ENCODE measurements at places on chromosomes 16 and 17.

- no peak for DNase-seq
Observed at GRCh38 chr16:5025171-5025632, 8.5 kb downstream of the NAGPA start.

DNA sequence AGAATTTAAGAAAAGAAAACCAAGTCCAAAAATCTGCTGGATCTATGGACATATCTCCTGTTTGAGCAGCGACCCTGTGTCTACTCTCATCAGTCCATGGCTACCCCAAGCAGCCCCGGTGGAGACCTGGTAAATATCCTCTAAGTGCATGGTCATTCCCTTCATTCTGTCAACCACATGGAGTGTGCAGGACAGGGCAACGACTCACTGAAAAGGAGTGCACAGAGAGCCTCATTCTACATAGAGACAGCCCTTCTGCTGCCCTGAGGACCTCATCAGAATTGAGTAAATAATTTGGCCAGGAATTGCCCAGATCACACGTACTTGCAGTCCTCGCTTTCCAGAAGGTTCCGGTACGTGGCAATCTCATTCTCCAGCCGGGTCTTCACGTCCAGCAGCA, 3.0 kb downstream of the KRT38 start:
- DNase-seq: no peak

GRCh38 chr16:55045329-55045728, 114.7 kb downstream of the IRX5 start:
- no peak for DNase-seq

DNA sequence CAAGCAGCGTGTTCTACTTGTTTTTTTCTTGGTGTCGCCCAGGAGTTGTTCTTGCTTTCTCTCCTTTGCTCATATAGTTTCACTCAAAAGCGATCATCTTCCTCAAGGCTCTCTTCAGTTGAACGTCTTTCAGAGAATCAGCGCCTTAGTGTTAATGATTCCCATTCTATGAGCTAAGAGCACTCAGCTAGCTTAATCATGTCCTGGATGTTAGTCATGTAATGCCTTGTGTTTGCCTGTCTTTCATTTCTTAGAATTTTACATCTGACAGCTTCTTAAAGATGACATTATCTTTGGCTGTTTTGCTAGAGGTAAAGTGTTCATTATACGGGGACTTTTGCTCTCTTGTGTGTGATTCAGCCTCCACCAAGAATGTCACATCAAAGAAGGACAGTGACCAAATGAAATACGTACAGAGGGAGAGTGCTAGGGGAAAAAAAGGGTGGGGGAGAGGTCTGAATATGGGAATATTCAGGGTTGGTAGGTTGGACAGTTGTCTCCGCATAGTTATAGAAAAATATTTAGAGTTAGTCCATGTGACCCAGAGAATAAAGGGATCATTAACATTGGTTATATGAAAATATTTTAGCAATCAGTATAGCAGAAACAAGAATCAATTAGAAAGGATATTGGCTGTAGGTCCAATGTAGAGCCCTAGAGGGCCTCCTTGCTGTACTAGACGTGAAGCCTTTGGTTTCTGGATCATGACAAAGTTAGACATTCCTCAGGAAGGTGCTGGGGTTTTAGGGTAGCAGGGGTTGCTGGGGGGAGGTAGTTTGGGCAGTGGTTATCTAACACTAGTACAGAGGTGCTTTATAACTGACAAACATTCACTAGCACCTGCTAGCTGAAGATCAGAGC, 31.9 kb upstream of the ANKFN1 start:
- no peak for DNase-seq

DNA sequence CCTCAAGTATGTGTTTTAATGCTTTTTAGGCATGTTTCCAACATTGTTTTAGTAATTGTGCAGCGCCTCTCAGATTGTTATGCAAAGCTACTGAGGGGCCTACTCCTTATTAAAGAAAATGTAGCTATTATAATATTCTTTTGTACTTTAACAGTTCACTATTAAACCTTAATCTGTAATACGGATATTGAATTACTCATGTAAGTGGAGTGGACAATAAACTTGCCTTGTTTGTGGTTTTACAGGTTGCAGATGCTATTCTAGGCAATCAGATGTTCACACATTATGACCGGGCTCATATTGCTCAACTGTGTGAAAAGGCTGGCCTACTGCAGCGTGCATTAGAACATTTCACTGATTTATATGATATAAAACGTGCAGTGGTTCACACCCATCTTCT, 41.0 kb downstream of the PTRH2 start:
- no peak for DNase-seq

DNA sequence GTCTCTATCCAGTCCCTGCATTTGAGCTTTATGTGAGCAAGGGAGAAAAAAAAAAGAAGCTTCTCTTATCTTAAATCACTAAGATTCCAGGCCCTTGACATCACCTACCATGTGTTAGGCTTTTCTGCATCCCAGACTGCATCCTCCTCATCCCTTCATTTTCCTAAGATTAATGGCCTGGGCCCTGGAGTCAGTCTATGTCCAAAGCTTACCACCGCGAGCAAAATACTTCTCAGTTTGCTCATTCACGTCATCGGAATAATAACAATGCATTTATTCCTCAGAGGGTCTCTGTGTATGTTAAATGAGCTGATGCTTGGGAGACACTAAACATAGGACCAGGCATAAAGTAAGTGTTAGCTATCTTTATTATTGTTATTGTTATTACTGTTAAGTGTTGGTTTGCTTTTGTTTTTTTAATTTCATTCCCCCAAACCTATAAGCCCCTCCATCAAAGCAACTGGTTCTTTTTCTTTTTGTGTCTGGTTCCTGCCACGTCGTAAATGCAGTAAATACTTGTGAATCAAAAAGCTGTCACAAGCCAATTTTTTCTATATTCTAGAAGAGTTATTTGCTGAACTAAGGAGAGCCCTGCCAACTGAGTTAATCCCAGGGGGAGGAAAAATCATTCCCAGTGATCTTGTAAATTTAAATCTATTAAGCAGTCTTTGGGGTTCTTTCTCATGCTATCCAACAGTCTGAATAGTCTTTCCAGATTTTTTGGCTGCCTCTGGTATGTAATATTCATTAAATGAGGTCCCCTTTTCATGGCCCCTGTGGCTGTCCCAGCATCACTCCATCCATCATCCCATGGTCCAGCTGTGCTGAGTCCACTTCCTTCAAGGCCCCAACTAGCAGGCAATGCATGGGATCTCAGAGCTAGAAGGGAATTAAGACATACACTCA, 46.5 kb downstream of the VAT1L start:
- DNase-seq: no peak

All from GF-D8 (cell line).